ENCODE measurements at places on chromosomes 4 and X. TPM values are rescaled to one million over a fixed set of nuclear protein-coding genes. Genes with fewer than 3 reads are reported as not detected.

GRCh38 chr4:26937139-26937538 is 76.5 kb downstream of the STIM2 start:
- no peak for DNase-seq

DNA sequence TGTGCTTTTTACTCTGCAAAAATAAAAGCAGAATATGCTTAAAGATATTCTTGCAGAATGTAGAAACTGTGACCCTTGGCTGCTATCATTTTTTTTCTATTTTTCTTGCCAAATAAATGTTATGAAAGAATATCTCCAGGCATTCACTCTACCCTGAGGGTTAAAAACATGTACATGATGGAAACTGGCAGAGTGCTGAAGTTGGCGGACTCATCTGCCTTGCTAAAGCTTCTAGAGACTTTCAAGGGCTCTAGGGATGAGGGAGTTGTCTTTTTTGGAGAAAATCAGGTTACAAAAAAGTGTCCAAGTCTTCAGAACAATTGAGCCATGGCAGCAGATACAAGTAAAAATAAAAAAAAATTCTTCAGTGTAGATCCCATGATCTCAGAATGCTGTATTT is 40.5 kb upstream of the NRK start:
- no peak for DNase-seq

- no peak for DNase-seq
Measured at GRCh38 chrX:8042304-8042703, 115.1 kb upstream of the PNPLA4 start.

- DNase-seq = no peak
Measured at GRCh38 chrX:42106556-42106955, 183.2 kb upstream of the CASK start.

BEND2 gene
- total RNA-seq = not detected

DNA sequence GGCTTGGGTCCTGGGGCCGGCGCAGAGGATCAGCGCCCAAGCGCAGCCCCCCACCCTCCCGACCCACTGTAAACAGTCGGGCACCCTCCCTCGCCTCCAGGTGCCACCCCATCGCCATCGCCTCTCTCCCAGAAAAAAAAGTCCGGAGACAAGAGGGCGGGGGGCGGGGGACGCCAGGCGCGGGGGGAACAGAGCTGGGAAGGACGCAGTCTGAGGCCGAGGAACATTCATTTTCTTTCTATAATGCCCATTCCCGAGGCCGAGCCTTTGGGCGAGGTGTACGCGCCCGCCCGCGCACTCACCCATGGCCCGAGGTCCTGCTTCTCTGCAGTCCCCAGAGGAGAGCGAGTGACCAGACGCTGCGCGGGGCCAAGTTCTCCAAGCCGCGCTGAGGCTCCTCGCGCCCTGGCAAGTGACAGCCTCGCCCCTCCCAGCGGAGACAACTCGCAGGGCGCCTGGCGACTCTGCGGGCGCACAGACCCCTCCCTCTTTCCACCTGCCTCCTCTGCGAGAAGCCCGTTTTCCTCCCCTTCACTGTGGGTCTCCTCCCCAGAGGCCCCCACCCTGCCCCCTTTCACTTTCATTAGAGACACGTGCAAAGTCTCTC is 63.5 kb upstream of the WDR17 start:
- peak; percentile 87 for DNase-seq

GRCh38 chr4:76950956-76951671 is 1.6 kb downstream of the SEPTIN11 start:
- peak; percentile 81 for DNase-seq

DNA sequence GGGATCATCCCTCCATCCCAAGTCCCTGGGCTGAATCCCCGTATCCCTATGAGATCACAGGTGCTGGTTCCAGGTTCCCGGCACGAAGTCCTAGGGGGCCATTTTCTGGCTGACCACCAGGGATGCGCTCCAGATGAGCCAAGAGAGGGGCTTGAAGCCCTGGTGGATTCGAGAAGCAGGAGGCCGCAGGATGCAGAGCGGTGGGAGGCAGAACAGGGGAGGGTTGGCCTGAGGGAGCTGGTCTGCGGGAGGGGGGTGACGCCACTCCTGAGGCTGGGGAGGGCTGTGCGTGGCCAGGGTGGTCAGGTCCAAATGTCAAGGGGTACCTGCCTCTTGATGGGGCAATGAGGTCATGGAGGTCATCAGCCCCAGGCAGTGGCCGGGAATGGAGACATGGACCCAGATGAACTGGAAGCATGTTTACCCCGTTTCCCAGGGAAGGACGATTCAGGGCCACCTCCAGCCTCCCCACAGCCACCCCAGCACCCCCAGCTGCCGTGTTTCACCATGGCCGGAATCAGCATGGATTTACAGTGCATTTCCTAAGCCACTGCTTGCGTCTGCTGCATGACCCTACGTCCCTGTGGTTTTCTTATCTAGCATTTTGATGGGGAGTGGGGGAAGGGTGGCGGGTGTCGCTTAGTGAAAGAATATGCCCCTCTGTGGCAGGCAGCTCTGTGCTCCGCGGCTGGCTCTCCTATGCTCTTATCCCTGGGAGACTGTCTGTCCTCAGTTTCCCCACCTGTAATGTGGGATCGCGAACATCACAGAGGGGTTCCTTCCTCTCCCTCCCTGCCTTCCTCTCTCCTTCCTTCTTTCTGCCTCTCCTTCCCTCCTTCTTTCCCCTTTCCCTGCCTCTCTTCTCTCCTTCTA is 17.0 kb upstream of the HTRA3 start:
- DNase-seq = no peak

- DNase-seq = no peak
Measured at GRCh38 chrX:74534569-74535038, 79.8 kb downstream of the RLIM start.

DNA sequence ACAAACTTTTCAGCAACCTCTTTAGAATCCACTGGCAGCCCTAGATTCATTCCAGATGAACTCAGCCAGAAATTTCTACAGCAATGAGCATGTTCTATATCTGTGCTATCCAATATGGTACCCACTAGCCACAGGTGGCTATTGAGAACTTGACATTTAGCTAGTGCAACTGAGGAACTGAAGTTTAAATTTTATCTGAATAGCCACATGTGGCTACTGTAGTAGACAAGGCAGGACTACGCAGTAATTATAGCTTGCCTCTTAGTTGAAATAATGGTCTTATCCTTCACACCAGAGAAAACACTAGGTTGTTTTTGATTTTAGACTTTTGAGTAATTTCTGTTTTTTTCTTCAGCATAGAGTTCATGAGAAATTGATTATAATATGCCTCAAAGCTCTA is 2.6 kb upstream of the TCEANC start:
- no peak for DNase-seq

Measured in posterior vena cava (tissue), 2 donors.